Stimulated activated CD4-positive, alpha-beta T cell treated with anti-CD3 and anti-CD28 coated beads, Interleukin-12 subunit alpha, Interleukin-12 subunit beta, amount 100 ng/mL, for 24 hours (primary cell): ENCODE measurements at places on chromosomes 11 and 22.

DNA sequence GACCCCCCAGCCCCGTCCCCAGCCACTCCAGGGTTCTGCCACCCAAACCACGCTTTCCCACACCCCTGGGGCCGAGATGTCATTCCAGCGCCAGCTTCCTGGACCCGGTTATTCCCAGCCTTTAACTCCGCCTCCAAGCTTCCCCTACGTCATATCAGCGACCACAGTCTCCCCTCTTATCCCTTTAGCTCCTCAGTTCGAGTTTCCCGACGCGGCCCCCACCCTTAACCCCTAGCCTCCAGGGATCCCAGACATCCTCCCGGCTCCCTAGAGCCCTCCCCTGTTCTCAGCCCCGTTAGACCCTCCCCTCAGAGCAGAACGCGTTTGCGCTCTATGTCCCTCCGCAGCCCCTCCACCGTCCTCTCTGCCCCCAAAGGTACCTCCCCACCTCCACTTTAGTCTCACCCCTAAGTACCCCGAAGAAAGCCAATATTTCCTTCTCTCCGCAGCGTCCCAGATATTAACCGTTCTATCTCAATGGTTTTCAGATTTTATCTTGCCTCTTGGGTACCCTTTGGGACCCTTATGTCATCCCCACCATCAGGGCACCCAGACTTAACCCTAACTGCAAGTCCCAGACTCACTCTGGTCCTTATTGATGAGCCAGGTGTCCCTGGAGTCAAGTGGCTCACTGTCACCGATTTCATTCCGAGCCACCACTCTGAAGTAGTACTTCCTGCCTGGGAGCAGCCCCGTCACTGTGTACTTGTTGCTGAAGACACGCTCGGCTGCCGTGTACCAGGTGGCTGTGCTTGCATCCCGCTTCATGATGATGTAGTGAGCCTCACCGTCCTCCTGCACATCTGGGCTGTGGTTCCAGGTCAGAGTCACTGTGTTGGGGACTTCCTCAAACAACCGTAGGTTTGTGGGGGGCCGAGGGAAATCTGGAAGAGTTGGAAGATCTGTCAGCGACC is 8.0 kb downstream of the TMEM86A start:
- DNase-seq = peak; percentile 17

GRCh38 chr11:83310718-83311117 is 24.6 kb upstream of the CCDC90B start:
- DNase-seq = no peak

GRCh38 chr11:76259299-76259908 is 53.1 kb upstream of the WNT11 start:
- DNase-seq = no peak

DNA sequence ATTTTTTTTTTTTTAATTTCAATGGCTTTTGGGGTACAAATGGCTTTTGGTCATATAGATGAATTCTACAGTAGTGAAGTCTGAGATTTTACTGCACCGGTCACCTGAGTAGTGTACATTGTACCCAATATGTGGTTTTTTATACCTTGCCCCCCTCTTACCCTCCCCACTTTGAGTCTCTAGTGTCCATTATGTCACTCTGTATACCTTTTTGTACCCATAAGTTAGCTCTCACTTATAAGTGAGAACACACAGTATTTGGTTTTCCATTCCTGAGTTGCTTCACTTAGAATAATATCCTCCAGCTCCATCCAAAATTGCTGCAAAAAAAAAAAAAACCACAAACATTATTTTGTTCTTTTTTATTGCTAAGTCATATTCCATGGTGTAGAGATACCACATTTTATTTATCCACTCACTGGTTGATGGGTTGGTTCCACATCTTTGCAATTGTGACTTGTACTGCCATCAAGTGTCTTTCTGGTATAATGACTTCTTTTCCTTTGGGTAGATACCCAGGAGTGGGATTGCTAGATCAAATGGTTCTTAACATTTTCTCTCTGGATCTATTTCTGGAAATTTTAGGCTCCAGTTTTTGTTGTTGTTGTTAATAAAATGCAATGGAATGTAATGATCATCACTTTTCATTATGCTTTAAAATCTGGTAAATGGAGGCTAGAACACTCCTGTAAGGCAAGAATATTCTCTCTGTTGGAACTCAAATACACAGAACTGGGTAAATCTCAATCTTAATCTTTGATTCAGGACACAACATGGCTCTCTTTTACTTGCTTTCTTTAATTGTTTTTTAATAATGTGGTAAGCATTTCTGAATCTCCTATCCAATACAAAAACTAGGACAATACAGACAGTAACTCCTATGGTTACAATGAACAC is 10.3 kb downstream of the NEAT1 start:
- no peak for DNase-seq

GRCh38 chr11:18046116-18046777 is at the start of gene TPH1:
Gene TPH1 (minus strand): TSS chr11:18046269. CDS start chr11:18040762, 5,507 bp downstream.
- no peak for DNase-seq

- no peak for DNase-seq
These were observed 75.7 kb upstream of the TTC12 start for GRCh38 chr11:113238721-113239120.

DNA sequence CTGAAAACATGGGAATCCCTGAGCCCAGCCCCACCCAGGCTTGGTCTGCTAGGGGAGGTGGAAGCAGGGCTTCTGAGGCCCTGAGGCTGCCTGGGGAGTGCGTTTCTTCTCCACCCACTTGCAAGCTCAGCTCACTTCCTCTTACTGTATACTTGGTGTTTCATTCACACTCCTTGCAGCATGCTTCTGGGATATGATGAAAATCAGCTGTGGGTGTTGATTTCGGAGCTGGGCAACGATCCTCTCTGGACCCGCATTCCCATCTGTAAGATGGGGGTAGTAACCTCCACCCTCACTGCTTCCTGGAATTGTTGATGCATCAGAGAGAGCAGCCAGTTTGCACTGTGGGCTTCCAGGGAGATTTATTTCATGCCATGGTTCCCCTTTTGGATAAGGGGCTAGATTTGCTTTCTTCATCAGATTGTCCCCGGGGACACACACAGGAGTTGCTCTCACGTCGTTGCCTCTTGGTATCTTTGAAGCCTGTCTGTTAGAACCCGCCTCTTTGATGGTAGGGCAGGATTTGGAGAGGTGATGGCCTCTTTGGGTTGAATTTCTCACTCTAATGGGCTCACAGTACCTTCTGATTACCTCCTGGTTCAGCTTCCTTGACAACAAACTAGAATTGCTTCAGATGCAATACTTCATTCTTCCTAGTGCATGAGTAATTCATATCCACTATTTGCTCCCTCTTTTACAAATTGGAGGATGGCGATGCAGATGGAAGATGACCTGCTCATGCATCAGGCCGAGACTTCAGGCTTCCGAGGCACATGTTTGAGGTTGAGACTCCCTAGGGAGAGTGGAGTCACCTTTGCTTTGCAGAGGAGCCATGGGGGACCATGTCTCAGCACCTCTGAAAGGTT is 40.4 kb downstream of the BCR start:
- no peak for DNase-seq

DNA sequence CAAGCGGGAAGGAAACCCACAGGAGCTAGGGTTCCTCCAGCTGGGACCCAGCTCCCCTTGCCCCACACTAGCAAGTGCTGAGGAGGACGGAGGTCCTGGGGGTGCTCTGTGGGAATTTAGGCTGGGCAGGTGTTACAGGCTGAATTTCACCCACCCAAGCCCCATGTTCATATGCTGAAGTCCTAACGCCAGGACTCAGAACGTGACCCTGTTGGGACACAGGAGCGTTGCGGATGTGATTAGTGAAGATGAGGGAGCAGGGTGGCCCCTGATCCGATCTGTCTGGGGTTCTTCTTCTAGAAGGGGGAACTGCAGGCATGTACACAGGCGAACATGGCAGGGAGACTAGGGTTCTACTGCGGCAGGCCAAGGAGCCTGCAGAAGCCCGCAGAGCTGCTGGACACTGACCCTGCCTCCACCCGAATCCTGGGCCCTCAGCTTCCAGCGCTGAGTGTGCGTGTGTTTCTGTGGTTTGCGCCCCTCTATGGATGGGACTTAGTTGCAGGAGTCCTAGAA is 103.4 kb upstream of the FGF3 start:
- DNase-seq = no peak

DNA sequence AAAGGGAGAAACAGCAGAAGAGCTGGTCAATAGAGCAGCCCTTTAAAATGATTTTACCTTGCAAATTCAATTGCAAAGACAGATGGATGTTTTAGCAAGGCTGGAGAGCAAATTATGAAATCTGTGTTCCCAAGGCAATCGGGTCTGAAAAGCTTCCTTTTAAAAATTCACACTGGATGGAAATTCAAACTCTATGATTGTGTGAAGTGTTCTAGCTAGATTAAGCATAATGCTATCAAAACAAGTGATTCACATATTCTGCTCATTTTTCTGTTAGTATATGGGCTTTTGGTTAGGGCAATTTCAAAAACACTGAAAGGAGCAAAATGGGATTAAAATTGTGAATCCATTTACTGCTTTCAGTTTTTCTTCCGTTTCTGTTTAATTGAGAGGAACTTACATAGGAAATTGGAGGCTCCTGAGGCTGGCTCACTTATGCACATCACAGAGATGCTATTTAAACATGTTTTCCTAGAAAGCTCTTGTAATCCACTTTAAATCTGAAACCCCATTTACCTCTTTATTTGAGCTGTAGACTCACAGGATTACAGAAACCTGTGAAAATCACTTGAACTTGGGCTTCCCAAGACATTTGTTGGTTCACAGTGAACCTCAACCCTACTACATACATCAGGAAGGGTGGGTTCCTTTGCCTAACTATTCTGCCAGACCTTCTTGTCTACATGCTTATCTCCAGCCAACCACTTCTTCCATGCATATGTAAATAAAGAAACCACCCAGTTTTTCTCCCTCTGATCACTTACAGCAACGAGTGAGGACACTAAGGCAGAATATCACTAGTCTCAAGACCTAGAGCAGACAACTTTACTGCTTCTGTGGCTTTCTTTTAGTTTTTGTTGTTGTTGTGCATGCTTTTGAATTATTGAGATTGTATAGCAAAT is 201.9 kb upstream of the PITPNB start:
- DNase-seq = no peak

- DNase-seq = no peak
These were observed 606.1 kb downstream of the DLG2 start for GRCh38 chr11:85021058-85021457.

DNA sequence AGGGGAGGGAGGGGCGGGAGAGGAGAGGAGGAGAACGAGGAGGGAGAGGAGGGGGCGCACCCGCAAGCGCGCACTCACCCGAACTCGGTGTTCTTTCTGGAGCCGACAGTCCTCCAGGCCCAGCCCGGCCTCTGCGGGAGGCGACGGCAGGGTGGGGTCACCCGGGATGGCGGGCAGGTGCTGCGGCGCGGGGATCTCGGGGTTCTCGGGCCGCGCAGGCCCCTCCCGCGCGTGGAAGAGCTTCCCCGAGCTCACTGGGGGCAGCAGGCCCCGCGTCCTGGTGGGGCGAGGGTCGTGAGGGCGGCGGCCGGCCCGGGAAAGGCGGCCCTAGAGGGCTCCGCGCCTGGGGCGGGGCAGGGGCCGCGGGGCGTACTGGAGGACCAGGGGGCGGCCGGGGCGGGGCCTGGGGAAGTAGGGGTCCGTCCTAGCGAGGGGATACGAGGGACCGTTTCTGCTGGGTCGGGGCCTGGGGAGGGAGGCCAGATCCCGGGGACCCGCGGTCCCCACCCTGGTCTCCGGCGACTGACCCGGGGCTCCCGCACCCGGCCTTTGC is 5.2 kb downstream of the LMNTD2 start:
- DNase-seq = no peak

- no peak for DNase-seq
These were observed 49.1 kb downstream of the EMSY start for GRCh38 chr11:76493626-76494539.

- DNase-seq = no peak
These were observed 118.8 kb downstream of the INSC start for GRCh38 chr11:15233371-15234165.
